ENCODE measurements at places on chromosomes 3 and 15.

DNA sequence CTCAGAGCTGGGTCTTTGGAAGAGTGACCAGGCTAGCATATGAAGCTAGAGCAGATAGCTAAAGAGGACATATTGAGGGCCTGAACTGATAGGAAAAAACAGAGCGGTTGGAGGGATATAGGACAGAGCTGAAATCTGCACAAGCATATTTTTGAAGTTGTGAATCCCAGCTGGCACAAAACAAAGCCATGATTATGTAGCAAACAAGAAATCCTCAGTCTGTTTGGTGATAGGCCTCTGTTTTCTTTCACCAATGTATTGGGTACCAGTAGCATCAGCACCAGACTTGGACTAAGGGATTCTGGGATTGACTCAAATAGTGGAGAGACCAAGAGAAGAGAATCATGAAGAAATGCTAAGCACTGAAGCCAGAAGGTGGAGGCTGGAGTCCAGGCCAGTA, 151.0 kb downstream of the FAM43A start:
- DNase-seq: no peak

DNA sequence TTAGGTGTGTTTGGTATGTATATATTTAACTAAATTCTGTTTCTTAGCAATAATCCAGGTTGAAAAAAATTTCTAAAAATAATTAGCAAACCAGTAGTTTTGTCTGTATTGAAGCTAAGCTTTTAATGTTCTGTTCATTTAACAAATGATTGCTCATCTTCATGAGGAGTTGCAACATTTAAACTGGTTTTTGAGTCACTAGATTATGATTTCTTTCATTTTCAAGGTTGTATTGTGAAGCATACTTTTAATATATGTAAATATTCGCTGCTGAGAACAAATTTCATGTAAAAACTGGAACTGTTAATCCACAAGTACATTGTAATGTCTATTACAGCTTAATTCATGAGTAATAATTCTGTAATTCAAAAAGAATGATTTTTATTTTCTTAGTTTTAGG, 192.7 kb downstream of the MBNL1 start:
- no peak for DNase-seq

DNA sequence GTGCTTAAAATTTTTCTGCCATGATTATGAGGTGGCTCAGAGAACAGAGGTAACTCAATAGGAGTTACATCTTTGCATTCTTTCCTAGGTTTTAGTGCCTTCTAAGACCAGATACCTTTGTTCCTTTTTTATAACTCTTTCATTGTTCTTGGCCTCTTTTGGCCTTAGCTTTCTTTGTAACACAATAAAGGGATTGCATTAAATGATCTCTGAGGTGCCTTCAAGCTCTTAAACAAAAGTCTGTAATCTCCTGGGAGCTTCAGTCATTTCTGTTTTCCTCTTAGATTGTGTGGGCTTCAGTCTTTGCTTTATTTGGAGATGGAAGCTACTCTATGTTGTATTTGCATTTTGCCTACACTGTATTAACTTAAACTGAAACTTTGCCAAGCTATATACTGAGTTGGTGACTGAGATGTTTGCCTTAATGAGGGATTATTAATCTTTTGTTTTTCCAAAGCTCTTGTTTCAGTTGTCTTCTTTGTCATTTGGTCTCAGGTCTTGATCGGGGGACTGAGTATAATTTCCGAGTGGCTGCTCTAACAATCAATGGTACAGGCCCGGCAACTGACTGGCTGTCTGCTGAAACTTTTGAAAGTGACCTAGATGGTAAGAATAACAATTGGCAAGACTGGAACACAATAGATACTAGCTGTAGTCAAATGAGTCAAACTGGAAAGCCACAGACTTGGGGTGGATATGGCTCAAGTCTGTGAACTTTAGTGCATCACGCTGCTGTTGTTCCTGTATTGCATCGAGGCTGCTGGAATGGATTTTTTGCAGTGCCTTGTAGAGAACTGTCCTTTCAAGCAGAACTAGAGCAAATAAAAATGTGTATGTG, 110.3 kb downstream of the HCN4 start:
- no peak for DNase-seq

DNA sequence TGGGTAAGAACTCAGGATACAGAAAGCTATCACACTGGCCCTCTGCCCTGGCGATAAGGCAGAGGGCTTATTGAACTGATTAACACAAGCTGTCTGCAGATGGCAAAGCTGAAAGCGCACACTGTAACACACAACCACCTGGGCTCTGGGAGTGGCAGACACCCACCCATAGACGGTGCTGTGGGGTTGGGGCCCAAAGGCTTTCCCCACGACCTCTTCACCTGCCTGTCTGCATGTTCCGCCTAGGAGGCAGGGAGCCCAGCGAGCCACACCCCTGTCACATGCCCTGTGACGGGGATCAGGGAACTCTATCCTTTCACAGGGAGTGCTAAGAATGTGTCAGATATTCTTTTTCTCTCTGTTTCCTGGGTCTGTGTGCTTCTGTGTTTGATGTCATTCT, 12.1 kb upstream of the TFG start:
- DNase-seq: no peak

DNA sequence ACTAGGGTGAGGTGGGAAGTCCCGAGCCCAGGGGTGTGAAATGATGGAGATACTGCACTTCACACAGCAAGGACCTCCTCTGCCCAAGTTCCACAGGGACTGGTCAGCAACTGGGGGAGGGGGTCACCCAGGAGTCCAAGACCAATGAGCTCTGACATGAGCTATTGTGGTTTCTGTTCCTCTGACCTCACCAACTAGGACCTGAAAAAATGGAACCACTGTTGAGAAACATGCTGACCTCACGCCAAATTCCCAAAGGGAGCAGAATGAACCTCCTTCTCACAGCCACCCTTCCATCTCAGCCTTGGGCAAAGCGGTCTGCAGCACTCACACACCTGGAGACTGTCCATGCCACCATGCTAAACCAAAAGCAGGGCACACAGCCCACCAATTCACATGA, 69.3 kb downstream of the LRIG1 start:
- no peak for DNase-seq

DNA sequence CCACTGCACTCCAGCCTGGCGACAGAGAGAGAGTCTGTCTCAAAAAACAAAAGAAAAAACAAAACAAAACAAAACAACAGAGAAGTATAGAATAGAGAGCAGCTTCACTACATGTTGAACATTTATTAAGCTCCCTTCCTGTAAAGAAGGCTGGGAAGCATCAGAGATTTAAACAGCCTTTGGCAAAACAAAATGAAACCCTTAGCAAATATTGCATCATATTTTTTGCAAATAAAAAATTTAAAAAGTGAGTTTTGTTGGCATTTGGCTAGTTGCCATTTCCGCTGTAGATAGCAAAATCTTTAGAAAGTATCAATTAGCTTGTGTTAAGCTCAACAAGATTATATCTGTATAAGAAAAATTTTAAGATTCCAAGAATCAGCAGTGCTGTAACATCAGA, 151.2 kb downstream of the SERPINI1 start:
- no peak for DNase-seq

- no peak for DNase-seq
Observed at GRCh38 chr3:179560791-179561190, 1.9 kb upstream of the ACTL6A start.

DNA sequence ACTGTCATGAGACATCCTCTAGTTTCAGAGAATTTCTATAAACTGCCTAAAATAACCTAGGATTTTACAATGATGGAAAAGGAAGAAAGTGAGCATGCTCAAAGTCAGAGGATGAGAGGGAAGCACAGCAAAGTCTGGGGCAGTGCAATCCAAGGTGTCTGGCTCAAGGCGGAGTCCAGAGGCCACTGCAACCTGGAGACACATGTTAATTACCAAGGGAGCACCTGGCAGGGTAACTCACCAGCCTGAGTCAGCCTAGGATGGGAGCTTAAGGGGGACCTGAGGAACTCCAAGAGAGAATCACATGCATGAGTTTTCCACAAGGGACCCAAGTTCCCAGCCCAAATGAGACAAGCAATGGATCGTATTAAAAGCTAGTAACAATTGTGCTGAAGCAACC, 49.8 kb downstream of the PLD1 start:
- no peak for DNase-seq

GRCh38 chr3:124078953-124079911, 87.3 kb upstream of the ROPN1 start:
- DNase-seq: no peak
